ENCODE measurements at places on chromosomes 2 and 18.

- DNase-seq: no peak
These were observed 431.6 kb downstream of the METTL4 start for GRCh38 chr18:2139691-2140090.

DNA sequence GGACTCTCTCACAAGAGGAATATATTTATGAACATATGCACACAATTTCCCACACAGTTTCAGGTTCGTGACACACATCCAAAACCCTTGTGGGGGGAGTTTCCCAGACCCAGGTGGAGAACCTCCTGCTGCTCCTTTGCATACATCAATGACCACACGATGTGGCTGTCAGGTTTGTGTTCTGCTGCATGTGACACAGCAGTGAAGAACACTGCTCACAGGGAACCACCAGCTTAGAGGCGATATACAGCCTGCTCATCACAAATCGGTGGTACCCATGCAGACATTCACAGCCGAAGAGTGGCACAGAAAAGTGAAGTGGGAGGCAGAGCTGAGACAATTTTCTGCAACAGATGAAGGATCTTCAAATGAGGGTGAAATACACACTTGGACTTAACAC, 175.6 kb upstream of the ZFP36L2 start:
- no peak for DNase-seq

GRCh38 chr2:74540291-74540690, 10.6 kb downstream of the HTRA2 start:
- DNase-seq: no peak

GRCh38 chr2:174868878-174869277, 104.6 kb upstream of the CHRNA1 start:
- DNase-seq: no peak
